Daoy (cell line): ENCODE measurements at places on chromosomes 1 and 21.

DNA sequence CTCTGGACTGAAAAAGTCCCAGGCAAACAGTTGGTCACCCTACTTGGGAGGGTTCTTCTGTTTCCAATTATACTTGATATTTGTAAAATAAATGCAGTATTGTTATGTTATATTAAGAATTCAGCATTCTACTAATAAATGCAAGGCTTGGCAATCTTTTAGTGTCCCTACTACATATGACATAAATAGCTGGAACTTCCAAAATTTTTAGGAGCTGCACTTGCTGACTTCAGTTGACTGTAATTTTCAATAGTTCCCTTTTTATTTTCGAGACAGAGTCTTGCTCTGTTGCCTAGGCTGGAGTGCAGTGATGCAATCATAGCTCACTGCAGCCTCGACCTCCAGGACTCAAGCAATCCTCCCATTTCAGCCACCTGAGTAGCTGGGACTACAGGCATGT, 20.0 kb downstream of the FOXD3 start:
- DNase-seq, result no peak

DNA sequence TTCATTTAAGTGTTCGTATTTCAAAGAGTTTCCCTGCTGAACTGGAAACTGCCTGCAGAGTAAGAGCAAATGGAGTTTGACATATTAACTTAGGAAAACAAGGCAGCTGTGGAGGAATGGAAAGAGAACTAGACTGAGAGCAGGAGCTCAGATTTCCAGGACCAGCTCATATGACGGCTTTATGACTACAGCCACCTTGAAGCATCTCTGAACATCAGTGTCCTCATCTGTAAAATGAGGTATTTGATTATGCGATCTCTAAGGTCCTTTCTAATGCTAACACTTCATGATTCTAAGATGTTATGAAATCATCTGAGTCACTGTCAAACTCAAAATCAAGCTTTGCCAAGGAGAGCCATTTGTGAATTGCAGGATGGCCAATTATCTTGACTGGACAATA, 112.3 kb downstream of the PRRX1 start:
- DNase-seq, result no peak

GRCh38 chr1:152759453-152760173, 1.8 kb downstream of the KPRP start:
- no peak for DNase-seq

GRCh38 chr1:169915150-169915549, 21.5 kb upstream of the SCYL3 start:
- DNase-seq, result no peak

DNA sequence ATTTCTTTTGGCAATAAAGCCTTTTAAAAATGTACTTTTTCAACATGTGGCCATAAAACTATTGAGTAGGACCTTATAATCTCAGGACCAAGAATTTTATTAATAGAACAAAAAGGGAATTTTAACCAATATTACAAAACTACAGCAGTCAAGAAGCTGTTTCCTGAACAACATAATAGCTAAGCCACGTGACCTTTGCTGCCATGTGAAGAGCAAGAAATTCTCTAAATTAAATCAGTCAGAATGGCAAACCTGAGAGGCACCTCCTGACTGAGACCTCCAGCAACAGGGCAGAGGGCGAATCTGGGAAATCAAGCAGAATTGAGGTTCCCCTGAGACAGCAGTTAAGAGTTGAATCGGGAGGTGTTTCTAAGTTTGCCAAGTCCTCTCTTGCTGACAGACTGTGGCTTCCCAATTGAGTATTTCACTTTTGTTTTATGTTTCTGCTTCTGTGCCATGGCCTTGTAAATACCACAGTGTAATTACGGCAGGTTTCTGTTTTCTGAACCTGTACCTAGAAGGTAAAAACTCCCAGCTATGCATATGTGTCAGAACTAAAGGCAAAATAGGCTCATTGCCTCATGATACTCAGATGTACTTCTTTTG, 358.4 kb downstream of the NTNG1 start:
- no peak for DNase-seq
